ENCODE measurements at places on chromosomes 6 and 20.

- DNase-seq, result no peak
Measured at GRCh38 chr6:128425856-128426255, 94.5 kb downstream of the PTPRK start.

- DNase-seq, result no peak
Measured at GRCh38 chr6:113104951-113105350, 752.2 kb upstream of the MARCKS start.

- DNase-seq, result no peak
Measured at GRCh38 chr6:135985471-135985870, 134.0 kb downstream of the PDE7B start.

GRCh38 chr6:113433335-113433991 is 423.7 kb upstream of the MARCKS start:
- DNase-seq, result no peak

DNA sequence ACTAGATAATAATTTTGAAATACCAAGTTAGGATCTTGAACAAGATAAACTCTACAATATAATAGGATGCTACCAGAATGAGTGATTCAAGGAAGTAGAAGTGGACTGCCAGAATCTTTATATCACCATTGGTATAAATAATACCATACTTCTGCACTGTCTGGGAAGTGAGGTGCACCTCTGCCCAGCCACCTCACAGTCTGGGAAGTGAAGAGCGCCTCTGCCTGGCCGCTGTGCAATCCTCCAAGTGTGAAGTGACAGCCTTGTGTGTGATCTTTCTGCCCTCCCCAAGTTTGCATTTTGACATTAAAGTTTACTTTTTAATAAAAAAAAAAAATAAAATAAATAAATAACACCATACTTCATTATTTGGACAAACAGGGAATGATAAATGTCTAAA is 18.8 kb downstream of the LATS1 start:
- no peak for DNase-seq

DNA sequence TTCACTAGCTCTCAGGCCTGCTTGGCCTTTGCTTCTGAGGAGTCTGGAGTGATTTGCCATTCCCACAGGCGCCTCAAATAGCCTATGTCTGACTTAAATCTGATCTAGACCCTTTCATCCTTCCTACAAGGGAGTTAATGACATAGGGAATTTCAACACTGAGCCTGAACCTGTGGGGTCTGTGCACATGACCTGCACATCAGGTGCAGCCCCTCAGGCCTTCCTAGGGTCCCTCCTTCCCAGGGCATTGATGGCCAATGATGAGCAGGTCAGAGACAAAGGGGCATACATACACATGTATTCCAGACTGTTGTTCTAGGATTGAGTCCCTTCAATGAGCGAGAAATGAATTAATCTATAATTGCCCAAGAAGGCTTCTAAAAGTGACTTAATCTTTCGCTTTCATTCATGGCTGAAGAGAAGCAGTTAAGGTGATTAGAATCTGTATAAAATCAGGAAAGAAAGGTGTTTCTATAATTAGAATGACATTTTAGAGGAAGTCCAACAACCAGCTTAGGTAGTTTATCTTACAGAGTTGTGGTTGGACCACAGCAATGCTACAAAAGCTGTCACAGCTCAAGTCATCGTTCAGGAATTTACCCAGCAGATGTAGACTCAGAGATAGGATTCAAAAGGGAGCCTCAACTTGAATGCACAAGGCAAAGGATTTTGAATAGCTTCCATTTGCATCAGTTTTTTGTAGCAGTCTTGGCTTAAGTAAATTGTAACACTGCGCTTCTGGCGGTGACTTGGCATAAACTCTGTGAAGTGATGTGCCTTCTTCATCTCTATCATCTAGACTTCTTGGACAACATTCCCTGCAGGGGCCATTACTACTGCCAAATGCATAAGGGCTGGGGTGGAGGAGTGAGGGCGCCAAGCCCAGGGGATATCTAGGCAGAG is 27.0 kb upstream of the TBC1D7 start:
- no peak for DNase-seq

DNA sequence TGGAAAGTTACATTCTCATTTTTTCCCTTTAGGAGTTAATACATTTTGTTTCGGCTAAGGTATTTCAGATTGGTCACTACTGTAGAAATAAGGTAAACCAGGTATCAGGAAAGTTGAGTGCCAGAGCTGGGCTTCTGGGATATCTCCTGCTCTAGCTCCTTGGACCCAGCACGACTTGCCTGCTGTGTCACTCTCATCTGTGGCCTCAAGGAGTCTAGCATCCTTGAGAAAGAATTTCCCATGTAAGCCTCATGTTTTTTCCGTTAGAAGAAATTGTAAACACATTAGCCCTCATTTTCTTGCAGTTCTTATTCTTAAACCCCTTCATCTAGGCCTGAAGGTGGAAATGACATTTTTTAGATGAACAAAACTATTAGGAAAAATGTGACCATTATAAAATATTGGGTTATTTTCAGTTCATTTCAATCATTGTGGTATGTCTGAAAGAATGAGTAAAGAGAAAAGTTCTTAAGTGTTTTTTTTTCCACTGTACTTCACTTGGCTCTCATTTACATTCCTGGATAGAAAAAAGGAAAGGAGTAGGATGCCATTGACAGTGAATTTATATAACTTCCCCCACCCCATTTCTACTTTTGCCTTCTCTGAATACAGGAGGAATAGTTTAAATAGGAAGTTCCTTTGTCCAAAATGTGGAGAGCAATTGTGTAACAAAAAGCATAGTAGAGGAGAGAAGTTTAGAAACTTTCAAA is 46.7 kb downstream of the CD2AP start:
- no peak for DNase-seq

GRCh38 chr20:51043811-51044210 is 20.9 kb upstream of the KCNG1 start:
- no peak for DNase-seq

- DNase-seq, result no peak
Measured at GRCh38 chr20:53085720-53086119, 113.6 kb downstream of the TSHZ2 start.

- DNase-seq, result peak; percentile 68
Measured at GRCh38 chr6:157229132-157229618, 94.1 kb downstream of the TMEM242 start.

DNA sequence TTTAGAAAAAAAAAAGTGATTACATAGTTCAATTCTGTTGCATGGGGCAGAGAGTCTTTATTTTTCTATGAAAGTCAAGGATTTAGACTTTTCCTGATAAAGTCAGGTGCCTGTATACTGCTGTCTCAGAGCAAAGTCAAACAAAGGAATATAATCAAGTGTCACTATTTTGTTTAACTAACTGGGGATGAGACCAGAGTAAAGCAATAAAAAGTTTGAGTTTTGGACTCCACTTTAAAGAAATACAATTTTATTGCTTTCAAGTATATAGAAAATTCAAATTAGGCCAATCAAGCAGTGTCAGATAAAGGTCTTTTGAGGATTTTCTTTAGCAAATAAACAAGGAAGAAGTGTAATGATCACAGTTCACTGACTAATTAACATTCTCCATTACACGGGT is 48.7 kb upstream of the MYLIP start:
- no peak for DNase-seq

- DNase-seq, result no peak
Measured at GRCh38 chr20:44151621-44152416, 35.2 kb downstream of the JPH2 start.

GRCh38 chr6:42520786-42521607 is 42.8 kb upstream of the UBR2 start:
- DNase-seq, result no peak

- no peak for DNase-seq
Measured at GRCh38 chr20:1430004-1430451, 36.6 kb downstream of the NSFL1C start.
